Cardiac septum (tissue), 1 donor: ENCODE measurements at places on chromosomes 5 and 9. TPM values are rescaled to one million over a fixed set of nuclear protein-coding genes. Genes with fewer than 3 reads are reported as not detected.

DNA sequence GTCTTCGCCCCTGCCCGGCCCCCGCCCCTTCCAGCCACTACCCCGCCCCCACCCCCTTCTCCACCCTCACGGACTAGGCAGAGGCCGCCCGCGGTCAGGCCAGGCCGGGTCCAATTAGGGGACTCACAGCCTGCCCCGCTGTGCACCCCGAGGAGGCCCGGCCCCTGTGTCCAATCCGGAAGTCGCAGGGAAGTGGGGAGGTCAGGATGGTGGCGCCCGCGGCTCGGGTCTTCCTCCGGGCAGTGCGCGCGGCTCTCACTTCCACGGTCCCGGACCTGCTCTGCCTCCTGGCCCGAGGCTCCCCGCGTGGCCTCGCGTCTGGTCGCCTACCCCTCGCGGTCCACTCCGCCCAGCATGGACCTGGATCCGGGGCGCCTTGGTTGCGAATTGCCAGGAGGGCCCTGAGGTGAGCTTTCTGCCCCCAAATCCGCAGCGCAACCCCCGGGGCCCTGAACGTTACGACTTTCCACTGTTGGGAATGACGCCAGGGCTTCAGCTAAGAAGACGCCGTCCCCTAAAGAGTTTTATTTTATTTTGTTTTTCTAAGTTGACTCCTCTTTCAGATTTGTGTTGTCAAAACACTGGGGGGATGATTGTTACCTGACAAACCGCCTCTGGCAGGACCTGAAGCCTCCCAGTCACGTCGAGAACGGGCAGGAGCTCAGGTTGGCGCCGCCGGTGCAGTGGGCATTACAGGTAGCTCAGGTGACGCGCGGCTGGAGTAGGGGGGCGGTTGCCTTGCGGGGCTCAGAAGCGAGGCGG is 763 bp upstream of the IRX2 start:
- no peak for DNase-seq

- DNase-seq = no peak
Measured at GRCh38 chr5:153565822-153566221, 75.4 kb downstream of the GRIA1 start.

GRCh38 chr9:137227054-137227852 is at the start of gene RNF224:
Gene RNF224 (plus strand): TSS chr9:137227502. CDS start chr9:137228336, 834 bp downstream.
- peak; percentile 90 for DNase-seq

LRRC19 gene
- not detected for total RNA-seq

DNA sequence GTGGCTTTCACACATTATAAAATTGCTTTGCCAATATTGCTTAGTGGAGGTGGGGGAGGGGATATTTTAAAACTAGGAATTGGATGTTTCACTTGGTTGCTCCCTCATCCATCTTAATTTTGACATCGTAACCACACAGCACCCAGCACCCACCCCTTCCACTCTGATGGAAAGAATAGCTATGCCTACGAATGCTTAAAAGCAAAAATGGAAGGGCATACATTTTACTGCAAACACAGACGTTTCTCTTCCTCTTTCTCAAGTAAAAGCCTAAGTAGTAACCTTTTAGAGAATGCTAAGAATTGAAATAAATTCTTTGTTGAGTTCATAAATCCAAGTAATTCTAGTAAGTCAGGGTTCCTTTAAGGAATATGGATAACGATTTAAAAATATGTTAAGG is 69.9 kb downstream of the JAKMIP2 start:
- no peak for DNase-seq

SMIM32 gene
- not detected for total RNA-seq

DNA sequence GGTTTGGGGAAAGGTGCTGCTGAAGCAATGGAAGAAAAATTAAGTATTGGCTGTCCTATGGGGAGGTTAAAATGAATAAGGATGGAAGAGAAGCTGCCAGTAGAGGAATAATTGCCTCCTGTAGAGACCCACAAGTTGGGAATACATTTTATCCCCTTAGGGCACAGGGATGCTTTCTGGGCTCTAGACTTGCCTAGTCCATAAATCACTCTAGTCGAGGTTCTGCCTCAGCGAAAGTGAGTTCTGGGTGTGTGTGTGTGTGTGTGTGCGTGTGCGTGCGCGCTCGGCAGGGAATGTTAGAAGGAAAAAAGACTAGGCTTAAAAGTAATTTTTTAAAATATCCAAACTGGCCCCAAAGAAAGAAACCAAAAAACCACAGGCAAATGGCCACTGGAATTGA is 291.6 kb downstream of the DOCK8 start:
- DNase-seq = no peak
